Femur (tissue), 1 donor: ENCODE measurements at places on chromosomes 12 and 14.

DNA sequence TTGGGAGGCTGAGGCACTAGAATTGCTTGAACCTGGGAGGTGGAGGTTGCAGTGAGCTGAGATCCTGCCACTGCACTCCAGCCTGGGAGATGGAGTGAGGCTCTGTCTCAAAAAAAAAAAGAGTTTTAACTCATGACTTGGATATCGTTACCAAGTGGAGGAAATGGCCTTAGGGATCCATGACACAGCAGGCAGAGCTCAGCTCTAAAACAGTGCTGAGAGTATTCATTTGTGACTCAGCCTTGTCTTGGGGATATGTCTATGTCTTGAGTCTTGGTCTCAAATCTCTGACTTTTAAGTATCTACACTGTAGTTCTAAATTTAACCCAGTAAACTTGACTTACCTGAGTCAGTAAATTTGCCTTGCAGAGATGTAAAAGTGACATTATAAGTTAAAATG lies 8.8 kb upstream of the PEX5 start:
- no peak for DNase-seq

DNA sequence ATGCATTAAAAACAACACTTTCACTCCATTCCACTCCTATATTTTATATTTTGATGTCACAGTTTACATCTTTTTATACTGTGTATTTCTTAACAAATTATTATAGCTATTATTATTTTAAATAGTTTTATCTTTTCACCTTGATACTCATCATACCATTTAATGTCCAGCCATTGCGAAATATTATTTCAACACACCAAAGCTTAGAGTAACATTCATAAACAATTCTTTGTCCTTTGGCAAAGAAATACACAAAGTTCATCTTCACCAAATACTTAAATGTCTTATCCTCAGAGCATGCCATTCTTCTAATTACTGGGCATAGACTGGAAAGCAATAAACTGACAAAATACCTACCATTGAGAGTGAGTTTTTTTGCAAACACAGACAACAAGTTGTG lies 1963.4 kb upstream of the FLRT2 start:
- no peak for DNase-seq

DNA sequence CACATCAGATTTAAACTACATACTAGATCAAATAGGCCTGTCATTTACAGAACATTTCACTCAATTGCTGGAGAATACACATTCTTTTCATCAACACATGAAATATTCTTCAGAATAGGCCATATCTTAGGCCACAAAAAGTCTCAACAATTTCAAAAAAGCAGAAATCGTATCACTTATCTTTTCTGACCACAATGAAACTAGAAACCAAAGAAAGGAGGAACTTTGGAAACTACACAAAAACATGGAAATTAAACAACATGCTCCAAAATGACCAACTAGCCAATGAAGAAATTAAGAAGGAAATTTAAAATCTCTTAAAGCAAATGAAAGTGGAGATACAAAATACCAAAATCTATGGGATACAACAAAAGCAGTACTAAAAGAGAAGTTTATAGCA lies 35.1 kb downstream of the PARP11 start:
- DNase-seq = no peak

GRCh38 chr12:4496145-4496838 lies 42.4 kb upstream of the RAD51AP1 start:
- DNase-seq = no peak

DNA sequence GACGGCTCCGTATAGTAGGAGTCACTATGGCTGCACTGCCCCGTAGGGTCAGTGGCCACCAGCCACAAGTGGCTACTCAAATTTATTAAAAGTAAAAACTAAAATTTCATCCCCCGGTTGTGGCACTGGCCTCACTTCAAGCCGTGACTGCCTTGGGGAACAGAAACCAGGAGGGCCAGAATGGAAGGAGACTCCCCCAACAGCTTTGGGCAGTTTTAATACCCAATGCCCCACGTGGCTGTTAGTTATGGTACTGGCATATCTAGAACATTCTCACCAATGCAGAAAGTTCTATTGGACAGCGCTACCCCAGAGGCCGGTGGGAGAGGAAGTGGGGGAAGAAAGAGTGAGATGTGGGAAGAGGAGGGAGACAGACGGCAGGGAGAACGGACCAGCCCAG lies 6.2 kb downstream of the NCOR2 start:
- no peak for DNase-seq

GRCh38 chr12:91722072-91722471 lies 423.6 kb downstream of the BTG1 start:
- no peak for DNase-seq

GRCh38 chr14:31945074-31945613 lies 132.0 kb upstream of the ARHGAP5 start:
- DNase-seq = no peak

- DNase-seq = no peak
Observed at GRCh38 chr14:43855556-43855955, 651.5 kb downstream of the FSCB start.

DNA sequence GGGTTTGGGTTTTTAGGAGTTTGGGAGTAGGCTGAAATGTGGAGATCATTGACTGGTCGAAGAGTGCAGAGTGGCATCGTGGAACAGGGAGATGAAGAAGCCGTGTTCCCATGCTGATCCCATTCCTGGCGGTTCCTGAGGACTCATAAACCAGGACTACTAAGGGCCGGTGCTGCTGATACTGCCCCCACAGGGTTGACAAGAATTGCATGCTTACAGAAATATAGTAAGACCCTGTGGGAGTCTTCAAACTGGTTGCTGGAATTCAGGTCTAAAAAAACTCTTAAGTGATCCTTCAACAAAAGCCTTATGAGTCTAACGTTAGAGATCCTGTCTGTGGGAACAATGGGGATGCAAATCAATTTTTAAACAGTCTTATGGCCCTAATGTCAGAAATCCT lies 64.0 kb upstream of the ARHGAP5 start:
- no peak for DNase-seq

DNA sequence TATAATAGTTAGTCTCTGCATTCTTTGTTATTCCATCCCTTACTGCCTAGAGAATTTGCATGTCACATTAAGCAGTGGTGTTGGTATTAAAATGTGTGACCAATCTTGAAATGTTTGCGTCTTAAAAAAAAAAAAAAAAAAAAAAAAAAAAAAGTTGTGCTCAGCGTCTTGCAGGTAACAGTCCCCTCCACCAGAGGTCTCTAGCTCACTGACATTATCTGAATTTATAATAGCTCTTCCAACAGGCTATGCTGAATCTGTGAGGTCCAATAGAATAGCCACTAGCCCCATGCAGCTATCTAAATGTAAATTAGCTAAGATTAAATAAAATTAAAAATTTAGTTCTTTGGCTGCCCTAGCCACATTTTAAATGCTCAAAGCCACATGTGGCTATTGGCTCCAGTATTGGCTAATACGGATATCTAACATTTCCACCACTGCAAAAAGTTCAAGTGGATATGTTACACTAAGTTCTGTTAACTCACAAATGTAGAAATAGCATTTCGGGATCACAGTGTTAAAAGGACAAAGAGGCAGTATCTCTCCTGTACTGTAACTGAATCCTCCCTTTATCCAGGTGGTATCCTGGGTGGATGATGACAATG lies 28.7 kb downstream of the NKX2-8 start:
- no peak for DNase-seq

DNA sequence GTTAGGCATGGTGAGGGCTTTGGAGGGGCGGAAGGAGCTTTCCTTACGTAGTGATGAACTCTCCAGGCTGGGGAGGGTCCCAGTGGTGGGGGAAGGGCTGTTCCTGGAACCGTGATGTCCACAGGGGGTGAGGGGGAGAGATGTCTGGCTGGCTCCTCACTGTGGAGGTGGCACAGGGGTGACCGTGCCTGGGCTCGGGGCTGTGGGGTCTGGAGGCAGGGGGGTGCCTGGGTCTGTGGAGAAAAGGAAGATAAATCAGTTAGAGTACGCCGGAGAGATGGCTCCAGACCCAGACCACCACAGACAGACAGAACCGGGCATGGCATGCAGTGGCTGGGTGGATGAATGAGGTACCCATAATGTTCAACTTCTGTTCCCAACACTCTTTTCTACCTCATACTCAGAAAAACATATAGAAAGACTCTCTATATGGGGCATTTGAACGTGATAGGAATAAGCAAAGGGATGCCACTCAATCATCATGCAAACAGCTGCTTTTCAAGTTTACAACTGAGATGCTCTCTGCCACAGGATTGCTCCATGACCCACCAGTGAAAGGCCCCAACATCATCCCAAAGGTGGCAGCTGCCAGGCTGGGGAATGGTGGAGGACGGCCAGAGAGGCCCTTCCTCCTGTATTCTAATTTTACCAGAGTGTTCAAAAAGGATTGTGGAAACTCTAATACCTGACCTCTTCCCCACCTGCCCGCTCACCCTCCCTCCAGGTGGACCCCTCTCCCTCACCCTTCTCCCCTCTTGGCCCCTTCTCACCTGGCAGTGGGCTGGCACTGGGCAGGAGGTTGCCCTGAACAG lies 5.6 kb downstream of the MYL6 start:
- DNase-seq = no peak

DNA sequence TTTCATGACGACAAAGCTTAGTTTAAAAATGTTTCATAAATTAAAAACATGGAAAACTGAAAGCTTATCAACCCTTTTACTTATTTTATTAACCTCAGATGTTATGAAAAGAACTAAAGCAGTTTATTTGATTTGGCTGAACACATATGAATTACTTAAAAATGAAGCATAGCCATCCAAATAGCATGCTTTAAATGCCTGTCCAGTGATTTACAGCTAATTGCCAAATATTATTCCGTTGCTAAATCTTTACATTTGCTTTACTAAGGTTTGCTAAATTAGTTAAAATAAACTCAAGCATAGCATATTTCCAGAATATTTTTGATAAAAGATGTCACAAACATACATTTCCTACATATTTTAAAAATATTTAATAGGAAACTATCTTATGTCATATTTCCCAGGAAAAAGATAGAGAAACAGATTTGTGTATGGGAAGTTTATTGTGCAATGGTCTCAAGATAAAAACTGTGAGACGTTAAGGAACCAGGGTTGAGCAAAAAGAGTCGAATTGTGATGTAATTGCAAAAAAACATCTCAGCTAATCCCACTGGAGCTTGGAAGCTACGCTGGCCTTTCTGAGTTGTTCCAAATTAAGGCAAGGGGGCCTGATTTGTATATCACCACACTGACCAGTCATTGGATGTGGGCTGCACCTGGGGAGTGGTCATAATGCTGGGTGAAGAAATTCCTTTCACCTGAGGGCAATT lies 25.8 kb downstream of the GPR135 start:
- no peak for DNase-seq

GRCh38 chr14:105315211-105315721 lies 718 bp downstream of the PACS2 start:
- DNase-seq = no peak
